ENCODE measurements at places on chromosomes 16 and 17. TPM values are rescaled to one million over a fixed set of nuclear protein-coding genes. Genes with fewer than 3 reads are reported as not detected.

The C16orf92 gene
- not detected for total RNA-seq

The CCL8 gene
- total RNA-seq = not detected

The SLFN12L gene
- 0.33 TPM for total RNA-seq

The STAT5A gene
- 26.7 TPM for total RNA-seq

- no peaks in the 10 kb centered on the region for H3K36me3 ChIP-seq
Measured at GRCh38 chr16:4637501-4638166, 13.0 kb downstream of the MGRN1 start.

GRCh38 chr17:38402897-38403296 is 25.4 kb upstream of the ARHGAP23 start:
- H3K27ac ChIP-seq = no peak overlapping the region
- H3K27me3 ChIP-seq = no peaks in the 10 kb centered on the region
- H3K4me3 ChIP-seq = no peak overlapping the region
- H3K36me3 ChIP-seq = no peaks in the 10 kb centered on the region

DNA sequence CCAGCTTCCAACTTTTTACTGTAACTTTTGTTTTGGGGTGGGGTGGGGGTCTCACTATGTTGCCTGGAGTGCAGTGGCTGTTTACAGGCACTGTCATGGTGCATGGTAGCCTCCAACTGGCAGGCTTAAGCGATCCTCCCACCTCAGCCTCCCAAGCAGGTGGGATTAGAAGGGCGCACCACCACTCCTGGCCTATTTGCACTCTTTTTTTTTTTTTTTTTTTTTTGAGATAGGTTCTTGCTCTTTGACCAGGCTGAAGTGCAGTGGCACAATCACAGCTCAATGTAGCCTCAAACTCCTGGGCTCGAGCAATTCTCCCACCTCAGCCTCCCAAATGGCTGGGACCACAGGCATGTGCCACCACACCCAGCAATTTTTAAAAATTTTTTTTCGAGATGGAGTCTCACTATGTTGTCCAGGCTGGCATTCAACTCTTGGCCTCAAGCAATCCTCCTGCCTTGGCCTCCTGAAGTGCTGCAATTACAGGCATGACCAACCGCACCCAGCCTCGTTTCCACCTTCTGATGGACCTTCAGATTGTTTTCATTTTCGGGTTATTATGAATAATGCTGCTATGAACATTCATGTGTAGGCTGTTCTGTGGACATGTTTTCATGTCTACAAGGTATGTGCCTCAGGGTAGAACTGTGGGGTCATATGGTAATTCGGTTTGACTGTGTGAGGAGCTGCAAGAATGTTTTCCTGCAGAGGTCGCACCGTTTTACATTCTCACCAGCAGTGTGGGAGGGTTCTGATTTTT is 10.9 kb downstream of the TRAP1 start:
- no peaks in the 10 kb centered on the region for H3K4me1 ChIP-seq
- no peaks in the 10 kb centered on the region for H3K36me3 ChIP-seq
- H3K4me3 ChIP-seq = no peak overlapping the region
- no peaks in the 10 kb centered on the region for H3K27me3 ChIP-seq

GRCh38 chr17:37485938-37486570 is 3.6 kb upstream of the DUSP14 start:
- H3K4me3 ChIP-seq = no peak overlapping the region
- H3K27me3 ChIP-seq = no peaks in the 10 kb centered on the region
- no peak overlapping the region for H3K27ac ChIP-seq
- no peak for DNase-seq

DNA sequence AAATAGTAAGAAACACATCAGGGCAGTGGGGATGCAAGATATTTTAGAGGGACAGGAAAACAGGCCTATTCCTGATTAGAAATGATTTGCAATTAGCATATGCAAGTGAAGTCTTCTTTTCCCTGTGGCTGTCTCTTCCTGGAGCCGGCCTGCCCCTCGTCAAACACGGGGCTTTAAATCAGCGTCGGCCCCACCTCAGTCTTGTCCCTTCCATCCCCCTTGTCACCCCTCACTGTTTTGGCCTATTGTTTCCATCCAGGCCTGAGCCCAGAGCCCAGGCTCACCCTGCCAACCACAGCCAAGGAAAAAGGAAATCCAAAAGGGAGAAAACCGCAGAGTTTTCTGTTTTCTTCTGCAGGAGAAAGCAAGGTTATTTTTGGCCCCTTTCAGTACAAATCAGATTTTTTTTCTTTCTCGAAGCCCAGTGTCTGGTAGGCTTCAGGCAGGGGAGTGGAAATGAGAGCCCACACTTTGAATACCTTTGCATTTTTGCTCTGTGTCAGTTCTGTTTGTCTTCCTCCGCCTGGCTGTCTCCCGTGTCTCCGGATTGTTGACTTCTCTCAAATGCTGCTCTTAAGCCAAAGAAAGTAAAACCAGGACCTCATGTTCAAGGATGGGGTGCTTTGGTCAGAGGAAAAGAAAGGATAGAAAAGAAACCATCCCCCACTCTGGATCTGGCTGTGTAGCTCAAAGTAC is 399.9 kb upstream of the CDH11 start:
- H3K4me1 ChIP-seq = no peaks in the 10 kb centered on the region
- no peaks in the 10 kb centered on the region for H3K27me3 ChIP-seq
- H3K36me3 ChIP-seq = no peaks in the 10 kb centered on the region
- no peak for DNase-seq

DNA sequence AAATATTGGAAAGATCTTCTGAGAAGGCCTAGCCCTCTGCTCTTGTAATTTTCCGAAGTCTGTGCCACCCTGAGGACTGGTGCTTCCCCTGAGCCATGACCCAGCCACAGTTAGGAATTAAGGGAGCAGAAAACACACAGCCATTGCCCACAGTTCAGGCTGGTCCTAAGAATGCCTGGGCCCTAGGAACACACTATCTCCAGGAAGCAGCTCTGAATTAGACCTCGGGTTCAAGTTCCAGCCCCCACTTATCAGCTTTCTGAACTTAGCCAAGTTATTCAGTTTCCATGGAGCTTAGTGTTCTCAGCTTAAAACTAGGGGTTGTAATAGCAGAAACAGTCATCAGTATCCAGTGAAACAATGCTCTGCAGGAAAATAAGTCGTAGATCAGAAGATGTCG is 56.0 kb downstream of the CDH13 start:
- H3K36me3 ChIP-seq = no peaks in the 10 kb centered on the region
- no peak overlapping the region for H3K4me3 ChIP-seq

DNA sequence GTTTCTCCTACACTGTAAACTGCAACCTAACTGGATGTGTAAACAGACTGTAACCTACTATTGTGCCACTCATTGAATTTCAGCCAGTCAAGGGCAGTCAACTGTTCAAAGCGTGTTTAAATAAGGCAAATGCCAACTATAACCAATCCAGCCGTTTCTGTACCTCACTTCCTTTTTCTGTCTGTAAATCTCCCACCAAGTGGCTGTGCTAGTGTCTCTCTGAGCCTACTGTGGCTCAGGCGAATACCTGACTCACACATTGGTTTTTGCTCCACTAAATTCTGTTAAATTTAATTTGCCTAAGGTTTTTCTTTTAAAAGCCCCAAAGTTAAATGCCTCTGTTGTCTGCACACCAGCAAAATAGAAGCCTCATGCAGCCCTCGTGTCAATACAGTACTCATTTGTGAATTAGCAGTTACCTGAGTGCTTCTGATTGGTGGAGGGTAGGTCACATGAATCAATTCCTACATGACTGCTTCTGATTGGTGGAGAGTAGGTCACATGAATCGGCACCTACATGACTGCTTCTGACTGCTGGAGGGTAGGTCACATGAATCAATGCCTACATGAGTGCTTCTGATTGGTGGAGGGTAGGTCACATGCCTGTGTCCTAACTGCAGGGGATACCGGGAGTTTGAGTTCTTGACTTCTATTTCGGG is 31.1 kb upstream of the CCR7 start:
- no peak overlapping the region for H3K4me3 ChIP-seq
- no peaks in the 10 kb centered on the region for H3K27me3 ChIP-seq
- H3K27ac ChIP-seq = no peak overlapping the region
- H3K36me3 ChIP-seq = no peaks in the 10 kb centered on the region

All from Panc1 (cell line).